ENCODE measurements at places on chromosomes 2 and 18.

GRCh38 chr2:201955231-201955630 lies 78.4 kb upstream of the FZD7 start:
- no peaks in the 10 kb centered on the region for H3K4me1 ChIP-seq
- H3K27me3 ChIP-seq: no peaks in the 10 kb centered on the region
- no peak for DNase-seq
- peak overlapping the region; percentile 35 for H3K27ac ChIP-seq
- no peak overlapping the region for H3K4me3 ChIP-seq

- no peak for DNase-seq
- no peaks in the 10 kb centered on the region for H3K4me1 ChIP-seq
- no peaks in the 10 kb centered on the region for H3K27me3 ChIP-seq
Measured at GRCh38 chr2:5982903-5983265, 290.7 kb downstream of the SOX11 start.

GRCh38 chr2:97654791-97655190 lies 8.9 kb downstream of the COX5B start:
- peaks cover 55% of the 10 kb centered on the region for H3K36me3 ChIP-seq
- no peak for DNase-seq
- H3K27me3 ChIP-seq: no peaks in the 10 kb centered on the region
- no peak overlapping the region for H3K27ac ChIP-seq
- no peaks in the 10 kb centered on the region for H3K4me1 ChIP-seq

GRCh38 chr2:179927041-179927440 lies 65.6 kb upstream of the ZNF385B start:
- no peak overlapping the region for H3K4me3 ChIP-seq
- no peak overlapping the region for H3K27ac ChIP-seq
- H3K27me3 ChIP-seq: no peaks in the 10 kb centered on the region
- DNase-seq: no peak
- no peaks in the 10 kb centered on the region for H3K4me1 ChIP-seq
- H3K36me3 ChIP-seq: no peaks in the 10 kb centered on the region

DNA sequence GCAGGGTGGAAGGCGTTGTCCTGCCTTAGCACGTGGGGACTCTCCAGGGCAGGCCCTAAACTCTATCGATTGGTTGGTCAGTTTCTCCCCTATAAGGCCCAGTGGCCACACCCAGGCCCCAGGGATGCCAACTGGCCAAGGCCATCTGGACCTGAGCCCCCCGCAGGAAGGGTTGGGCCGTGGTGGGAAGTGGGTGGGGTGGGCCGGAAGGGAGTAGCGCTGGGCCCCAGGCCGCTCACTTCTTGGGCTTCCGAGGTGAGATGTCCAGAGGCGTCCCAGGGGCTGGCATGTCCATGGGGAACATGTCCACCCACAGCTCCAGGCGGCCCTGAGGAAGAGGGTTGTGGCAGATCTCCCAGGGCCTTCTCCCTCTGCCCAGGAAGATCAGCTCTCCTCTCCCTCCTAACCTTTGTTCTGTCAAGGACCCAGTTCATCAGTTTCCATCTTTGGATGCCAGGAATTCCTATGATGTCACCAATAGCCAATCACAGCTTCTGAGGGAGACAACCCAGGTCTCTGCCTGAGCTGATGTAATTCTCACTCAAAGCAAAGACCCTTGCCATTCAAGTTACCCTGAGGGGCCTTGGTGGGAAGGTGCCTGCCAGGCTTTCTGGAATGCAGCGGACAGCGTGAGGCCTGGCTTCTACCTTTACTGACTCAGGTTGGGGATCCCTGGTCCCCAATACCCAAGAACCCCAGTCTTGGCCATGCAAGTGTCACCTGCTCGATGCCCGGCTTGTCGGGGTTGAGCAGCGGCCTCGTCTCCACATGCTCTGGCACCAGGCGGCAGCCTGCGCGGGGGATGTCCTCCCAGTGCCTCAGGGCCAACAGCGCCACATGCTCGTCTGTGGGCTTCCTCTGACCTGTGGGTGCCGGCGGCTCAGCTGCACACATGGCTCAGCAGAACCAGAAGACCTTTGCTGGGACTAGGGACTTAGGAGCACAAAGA lies 14.4 kb downstream of the OTOF start:
- no peak overlapping the region for H3K27ac ChIP-seq
- no peaks in the 10 kb centered on the region for H3K4me1 ChIP-seq
- H3K4me3 ChIP-seq: no peak overlapping the region
- peaks cover 2% of the 10 kb centered on the region for H3K27me3 ChIP-seq
- DNase-seq: no peak

DNA sequence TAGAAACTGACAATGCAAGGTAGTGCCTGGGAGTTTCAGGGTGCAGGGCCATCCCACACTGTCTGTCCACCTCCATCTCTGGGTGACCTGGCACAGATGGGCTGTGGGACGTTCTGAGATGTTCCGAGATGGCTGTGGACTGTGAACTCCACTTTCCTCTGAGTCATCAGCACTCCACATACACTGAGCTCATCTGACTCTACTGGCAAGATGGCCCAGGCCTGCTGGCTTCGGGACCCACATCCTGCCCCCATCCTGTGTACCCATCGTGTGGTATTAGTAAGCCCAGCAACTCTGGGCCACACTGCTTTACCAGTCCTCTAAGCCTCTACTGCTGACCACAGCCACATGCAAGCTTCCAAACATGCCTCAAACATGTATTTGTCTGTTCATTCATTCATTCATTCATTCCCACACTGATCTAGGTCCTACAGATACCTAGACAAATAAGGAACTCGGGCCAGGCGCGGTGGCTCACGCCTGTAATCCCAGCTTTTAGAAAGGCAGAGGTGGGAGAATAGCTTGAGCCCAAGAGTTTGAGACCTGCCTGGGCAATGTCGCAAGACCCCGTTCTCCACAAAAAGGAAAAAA lies 124.8 kb upstream of the CXCR4 start:
- DNase-seq: no peak
- H3K27ac ChIP-seq: no peak overlapping the region

- H3K4me3 ChIP-seq: peak overlapping the region; percentile 100
- peak overlapping the region; percentile 100 for H3K27ac ChIP-seq
- H3K36me3 ChIP-seq: peaks cover 18% of the 10 kb centered on the region
- DNase-seq: no peak
- no peaks in the 10 kb centered on the region for H3K27me3 ChIP-seq
Measured at GRCh38 chr2:200810252-200810997, 1.3 kb upstream of the BZW1 start.

Data from tibial artery (tissue), 4 donors.